ENCODE measurements at places on chromosomes 12 and 14.
A peak's percentile ranks its signal among the peaks of the same experiment; 100 is the strongest.

DNA sequence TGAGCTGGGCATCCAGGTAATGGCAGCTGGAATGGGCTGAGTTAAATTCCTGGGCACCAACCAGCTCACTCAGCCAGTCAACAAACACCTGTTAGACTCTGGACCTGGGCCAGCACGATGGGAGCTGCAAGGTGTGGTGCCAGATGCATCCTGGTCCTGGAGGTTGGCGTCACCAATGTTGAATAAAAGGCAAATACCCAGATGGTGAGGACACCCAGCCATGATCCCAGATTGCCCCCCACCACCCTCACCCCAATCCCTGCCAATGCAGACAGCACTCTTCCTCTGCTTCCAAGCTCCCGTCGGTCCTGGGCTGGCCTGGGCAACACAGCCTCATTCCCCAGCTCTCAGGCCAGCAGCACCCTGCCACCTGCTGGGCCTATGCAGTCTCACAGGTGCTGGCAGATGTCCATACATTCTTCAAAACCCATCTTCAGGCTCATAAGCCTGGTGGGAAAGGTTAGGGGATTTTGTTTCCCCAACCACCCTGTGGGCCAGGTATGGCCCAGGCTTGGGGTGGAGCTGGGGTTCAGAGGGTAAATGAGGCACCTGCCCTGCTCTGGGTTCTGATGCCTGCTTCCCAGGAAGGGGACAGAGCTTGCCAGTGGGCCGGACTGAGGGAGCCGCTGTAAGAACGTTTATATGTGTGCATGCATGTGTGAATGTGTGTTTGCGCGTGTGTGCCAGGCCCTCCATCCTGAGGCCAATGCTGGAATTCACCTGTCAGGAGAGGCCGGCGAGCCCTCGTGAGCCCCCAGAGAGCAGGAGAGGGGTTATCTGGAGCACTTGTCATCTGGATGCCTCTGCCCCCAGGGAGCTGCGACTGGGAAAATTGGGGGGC, 58.0 kb downstream of the LGMN start:
- DNase-seq = no peak

- no peak for DNase-seq
Observed at GRCh38 chr12:123519141-123520001, 14.1 kb downstream of the RILPL1 start.

DNA sequence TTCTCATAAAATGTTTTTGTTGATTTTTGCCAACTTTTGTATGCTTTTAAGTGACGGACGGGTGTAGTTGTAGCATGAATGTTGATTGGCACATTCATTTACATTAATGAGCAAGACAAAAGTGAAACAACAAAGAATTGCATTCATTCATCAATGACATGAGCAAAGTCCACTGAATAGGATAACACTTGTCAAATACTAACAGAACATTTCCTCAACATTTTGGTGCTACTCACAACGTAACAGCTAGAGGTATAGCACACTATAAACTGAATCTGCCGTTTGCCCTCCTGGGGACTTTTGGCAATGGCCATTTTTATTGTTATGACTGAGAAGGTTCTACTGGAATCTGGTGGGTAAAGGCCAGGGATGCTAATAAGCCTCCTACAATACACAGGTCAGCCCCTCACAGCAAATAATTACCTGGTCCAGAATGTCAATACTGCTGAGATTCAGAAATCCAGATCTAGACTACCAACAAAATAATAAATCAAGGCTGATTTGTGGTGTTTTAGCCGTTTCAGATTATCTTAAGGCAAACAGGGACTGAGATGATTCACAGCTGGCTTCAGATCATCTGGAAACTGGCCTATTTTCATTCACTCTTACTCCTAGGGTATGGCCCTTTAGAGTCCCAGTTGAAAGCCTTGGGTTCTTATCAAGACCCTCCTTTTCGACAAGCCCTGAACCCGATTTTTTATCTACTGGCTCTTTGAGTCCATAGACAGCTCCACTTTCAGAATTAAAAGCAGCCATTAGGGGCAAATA, 22.5 kb upstream of the CDKN3 start:
- DNase-seq = no peak

GRCh38 chr12:104506676-104507401, 50.1 kb downstream of the CHST11 start:
- no peak for DNase-seq

GRCh38 chr14:66043921-66044320, 442.2 kb upstream of the CCDC196 start:
- DNase-seq = no peak

DNA sequence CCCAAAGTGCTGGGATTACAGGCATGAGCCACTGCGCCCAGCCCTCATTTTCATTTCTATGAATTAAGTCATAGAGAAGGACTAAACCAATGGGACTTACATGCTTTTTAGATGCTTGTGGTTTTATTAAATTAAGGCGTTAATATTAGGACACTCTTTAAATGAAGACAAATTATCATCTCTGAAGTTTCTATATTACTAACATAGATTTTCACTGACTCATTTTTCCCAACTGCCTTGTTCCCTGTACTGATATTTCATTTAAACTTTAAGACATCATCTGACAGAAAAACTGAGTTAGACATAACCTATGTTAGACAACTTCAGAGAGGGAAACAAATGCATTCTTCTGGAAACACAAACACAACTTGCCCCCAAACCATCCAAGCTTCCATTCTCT, 99.8 kb downstream of the BTG1 start:
- no peak for DNase-seq

DNA sequence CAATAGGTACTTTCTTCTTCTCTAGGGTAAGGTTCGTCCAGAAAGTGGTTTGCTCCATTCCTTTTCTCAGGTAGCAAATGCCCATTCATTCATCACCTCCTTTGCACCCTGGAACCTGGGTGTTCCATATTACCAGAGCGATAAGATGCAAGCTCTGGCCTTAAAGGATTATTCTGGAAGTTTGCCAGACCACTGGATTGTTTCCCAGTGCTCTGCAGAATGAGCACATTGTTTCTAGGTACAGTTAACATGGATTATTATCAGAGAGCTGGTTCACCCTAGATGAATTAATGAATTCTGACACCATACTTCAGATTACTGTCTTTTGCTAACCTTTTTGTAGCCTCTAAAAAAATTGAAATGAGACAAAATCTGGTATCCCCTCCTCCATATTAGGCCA, 170.9 kb upstream of the BMP4 start:
- DNase-seq = no peak

GRCh38 chr14:103714063-103714724, 1.1 kb downstream of the XRCC3 start:
- DNase-seq = no peak

DNA sequence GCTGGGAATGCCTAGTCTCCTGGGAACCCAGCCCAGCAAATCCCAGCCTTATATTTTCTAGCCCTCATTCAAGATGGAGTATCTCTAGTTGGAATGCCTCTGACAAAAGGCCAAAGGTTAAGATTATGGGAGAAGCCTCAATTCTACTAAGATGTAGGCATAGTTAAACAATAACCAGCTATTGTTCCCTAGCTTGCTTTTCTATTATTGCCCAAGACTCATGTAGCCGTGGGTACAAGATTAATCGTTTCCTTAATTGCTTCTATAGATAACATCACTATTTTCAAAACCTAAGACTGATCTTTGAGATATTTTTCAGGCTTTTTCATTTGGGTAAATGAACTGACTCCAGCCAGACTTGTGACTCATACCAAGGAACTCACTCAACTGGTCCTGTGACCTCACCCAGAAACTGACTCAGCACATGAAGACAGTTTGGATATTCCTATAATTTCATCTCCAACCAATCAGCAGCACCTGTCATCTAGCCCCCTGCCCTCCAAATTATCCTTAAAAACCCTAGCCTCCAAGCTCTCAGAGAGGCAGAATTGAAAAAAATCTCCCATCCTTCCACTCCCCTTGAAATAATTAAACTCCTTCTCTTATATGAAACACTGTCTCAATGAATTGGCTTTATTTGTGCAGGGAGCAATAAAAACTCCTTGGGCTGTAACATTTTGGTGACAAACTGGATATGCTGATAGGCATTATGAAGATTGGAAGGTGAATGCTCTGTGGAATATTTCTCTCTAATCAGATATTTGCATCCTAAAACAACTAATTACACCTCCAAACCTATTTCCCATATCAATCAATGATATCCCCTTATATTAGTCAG, 589.0 kb downstream of the C12orf50 start:
- no peak for DNase-seq

- DNase-seq = no peak
Observed at GRCh38 chr12:128513831-128514230, 246.9 kb downstream of the TMEM132C start.

GRCh38 chr12:57029457-57029856, 13.1 kb upstream of the TAC3 start:
- no peak for DNase-seq

- no peak for DNase-seq
Observed at GRCh38 chr12:54175200-54175963, 13.4 kb downstream of the SMUG1 start.

- no peak for DNase-seq
Observed at GRCh38 chr12:11830307-11830801, 180.9 kb downstream of the ETV6 start.

DNA sequence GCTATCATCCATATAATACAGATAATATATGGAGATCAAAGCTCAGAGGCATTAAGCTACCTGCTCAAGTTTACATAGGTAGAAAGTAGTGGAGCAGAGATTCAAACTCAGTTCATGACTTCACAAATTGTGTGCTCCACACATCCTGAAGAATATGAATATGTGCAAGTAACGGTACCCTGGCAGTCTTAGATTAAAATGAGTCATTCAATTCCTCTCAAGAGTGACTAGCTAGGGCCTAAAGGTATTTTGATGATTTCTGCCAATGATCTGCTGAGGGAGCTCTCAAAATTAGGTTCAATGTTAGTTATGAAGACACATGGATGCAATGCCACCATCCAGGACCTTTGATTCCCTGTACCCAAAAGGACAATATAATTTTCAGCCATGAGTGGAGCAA, 58.9 kb downstream of the GRIP1 start:
- DNase-seq = no peak

DNA sequence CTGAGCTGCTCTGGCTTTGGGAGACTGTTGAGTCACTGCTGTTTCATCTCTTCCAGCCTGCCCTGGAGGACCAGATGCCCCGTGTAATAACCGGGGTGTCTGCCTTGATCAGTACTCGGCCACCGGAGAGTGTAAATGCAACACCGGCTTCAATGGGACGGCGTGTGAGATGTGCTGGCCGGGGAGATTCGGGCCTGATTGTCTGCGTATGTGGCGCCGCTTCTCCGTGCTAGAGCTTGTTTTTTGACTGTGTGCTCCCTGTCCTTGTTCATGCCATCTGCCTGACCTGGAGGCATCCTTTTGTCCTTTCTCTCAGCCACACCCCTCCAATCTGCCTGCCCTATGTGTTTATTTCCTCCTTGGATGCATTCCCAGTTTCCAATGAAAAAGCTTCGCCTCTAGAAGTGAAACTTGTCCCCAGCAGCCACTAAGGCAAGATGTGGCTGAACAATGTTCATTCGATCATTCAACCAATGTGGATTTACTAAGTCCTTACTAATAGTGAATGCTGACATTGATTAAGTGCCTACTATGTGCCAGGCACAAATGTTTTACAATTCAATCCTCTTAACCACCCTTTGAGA, 98.6 kb downstream of the NT5DC3 start:
- DNase-seq = no peak

GRCh38 chr12:23742574-23742973, 206.9 kb downstream of the SOX5 start:
- DNase-seq = no peak

- no peak for DNase-seq
Observed at GRCh38 chr14:89359477-89360222, 57.4 kb downstream of the FOXN3 start.

GRCh38 chr14:42353315-42353714, 746.6 kb downstream of the LRFN5 start:
- DNase-seq = no peak

DNA sequence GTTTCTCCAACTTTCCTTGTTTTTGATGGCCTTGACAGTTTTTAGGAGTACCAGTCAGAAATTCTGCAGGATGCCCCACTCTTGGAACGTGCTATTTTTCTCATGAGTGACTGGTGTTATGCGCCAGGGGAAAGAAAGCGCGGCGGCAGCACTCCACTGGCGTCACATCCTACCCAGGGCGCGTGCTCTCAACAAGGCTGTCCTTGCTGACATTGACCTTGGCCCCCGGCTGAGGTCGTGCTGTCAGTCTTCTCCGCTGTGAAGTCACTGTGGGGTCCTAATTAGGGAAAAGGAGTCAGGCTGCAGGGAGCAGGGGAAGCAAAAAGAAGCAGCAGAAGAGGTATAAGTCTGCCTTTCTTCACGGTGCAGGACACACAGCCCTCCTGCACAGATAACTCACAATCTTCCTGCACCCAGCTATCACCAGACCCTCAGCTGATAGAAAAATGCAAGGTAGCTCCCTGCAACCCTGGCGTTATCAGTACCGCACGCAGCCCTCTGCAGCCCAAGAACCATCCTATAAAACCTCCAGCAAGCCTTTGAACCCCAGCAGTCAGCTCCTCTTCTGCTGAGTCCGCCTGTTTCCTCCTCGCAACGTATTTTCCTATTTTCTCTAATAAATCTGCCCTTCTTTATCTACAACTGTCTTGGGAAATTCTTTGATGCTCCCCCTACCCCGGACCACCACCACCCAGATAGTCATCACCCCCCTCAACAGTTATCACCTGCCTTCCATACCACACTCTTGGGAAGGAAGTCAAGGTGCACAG, 48.0 kb upstream of the C14orf180 start:
- no peak for DNase-seq

- no peak for DNase-seq
Observed at GRCh38 chr12:120116441-120116791, at the start of gene RAB35. TSS of gene RAB35 (minus strand) at chr12:120116753. CDS start at chr12:120116650, 103 bp downstream.

DNA sequence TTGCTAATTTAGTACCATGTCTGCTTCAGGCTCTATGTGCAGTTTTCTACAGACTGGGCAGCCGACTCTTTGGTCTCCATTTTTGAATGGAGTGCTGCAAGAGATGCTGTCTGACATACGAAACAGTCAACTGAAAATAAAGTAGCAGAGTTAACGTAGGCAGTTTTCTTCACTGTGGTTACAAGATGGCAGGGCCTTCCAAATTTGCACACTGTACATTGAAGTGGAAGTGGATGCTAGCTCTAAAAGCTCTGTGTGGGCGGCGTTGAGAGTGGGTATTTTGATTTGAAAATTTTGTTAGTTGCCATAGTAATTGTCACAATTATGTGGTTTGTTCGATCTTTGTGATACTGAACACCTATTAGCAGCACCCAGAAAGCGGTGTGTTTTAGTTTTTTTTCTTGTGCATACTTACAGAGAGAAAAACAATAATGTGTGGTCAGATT, 154.9 kb upstream of the ATP2B1 start:
- peak; percentile 93 for DNase-seq
